Stimulated activated CD4-positive, alpha-beta T cell treated with anti-CD3 and anti-CD28 coated beads, Interleukin-4, amount 100 ng/mL, for 24 hours (primary cell): ENCODE measurements at places on chromosomes 7 and 10.

GRCh38 chr10:43892062-43892770, 243.5 kb upstream of the ZNF32 start:
- no peak for DNase-seq

DNA sequence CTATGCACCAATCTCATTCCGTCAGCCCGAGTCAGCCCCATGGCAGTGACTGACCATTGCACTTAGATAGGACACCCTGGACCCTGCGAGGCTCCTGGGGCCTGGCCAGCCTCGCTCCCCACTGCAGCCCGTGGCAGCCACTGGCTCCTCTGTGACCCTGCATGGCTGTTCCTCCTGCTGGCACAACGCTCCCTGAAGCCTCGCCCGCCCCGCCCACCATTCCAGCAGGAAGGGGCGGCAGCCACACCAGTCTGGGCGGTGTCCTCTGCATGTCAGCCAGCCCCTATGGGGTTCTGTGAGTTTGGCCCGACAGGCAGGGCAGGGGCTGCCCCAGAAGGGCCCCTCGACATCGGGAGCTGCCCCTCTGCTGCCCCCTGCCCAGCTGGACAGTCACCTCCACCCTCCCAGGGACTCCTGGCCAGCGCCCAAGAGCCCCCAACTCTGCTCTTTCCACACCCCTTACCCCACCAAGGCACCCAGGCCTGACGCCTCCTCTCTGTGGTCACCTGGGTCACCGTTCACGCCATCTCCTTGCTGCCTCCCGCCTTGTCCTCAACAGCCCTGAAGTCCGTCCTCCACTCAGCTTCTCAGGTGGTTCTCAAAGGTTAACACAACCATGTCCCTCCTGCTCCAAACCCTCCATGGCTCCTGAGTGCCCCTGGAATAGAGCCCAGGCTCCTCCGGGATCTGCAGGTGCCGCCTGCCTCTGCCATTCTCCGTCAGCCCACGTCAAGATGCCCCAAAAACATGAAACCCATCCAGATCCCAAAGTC, 103.5 kb downstream of the MICALL2 start:
- DNase-seq: no peak

DNA sequence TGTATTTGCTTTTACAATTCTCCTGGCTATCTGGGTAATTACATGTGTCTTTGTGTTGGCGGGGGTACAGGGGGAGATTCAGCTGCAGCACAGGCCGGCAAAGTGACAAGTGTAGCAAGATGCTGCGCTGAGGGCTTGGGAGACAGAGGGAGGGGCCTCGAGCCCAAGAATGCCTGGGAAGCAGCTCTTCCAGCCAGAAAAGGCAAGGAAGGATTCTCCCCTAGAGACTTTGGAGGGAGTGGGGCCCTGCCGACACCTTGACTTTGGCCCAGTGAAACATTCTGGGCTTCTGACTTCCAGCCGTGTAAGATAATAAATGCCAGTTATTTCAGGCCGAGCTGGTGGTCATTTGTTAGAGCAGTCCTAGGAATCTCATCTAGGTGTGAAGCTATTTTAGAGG, 7.2 kb upstream of the REPIN1 start:
- DNase-seq: no peak

- DNase-seq: no peak
Measured at GRCh38 chr7:92790992-92791391, 45.4 kb downstream of the CDK6 start.

DNA sequence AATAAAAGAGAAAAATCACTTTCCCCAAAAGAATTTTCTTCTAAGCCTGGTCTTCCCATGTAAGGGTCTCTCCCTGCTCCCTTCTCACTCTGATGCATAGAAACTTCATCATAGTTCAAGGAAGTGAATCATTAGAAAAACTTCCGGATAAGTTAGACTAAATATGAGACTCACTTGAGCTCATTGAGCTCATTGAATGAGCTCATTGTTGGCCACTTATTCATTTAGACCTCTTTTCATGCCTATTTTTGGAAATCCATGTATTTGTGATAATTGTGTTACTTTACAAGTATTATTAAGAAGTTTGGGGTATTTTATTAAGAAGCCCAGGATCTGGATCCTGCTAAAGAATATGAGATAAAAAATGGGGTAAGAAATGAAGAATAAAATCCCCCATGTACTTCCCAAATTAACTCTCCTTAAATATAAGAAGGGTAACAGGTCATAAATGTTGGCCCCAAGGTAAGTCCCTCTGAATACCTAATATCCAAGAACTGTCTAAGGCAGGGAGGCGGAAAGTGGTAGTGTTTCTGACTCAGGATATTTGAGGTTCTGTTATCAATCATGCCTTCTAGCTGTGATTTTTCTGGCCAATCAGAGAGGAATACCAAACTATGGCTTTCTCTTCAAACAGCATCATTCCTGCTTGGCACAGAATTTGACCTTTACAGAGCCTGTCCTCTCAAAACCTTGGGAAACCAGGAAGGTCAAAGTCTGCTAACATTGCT, 236.5 kb upstream of the PTN start:
- no peak for DNase-seq

- DNase-seq: no peak
Measured at GRCh38 chr10:22683140-22683389, 31.3 kb downstream of the PIP4K2A start.

DNA sequence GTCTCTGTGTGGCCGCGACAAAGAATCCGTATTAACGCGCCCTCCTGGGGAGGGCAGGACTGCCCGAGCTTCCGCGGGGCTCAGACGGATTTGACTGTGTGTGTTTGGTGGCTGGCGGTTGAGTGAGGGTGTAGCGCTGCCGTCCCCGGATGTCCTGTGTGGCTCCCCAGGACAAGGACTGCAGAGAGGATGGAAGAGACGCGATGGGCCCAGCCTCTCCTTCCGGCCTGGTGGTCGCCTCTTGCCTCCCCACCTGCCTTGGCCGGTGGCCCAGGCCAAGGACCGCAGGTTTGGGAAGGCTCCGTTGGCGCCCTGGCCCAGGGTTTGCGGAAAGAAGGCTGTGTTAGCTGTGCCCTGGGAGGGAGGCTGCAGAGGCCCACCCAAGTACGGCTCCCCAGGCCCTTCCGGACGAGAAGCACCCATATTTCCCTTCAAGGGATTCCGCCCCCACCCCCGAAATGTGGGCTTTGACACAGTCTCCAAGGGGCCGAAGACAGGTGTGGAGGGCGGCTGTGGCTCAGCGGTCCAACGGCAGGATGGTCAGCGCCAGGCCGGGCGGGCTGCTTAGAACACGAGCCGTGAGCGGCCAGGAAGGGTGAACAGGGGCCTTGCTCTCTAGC, 2.3 kb downstream of the UNCX start:
- no peak for DNase-seq

GRCh38 chr10:108862676-108863350, 1060.5 kb downstream of the XPNPEP1 start:
- no peak for DNase-seq

GRCh38 chr7:3332308-3332707, 31.3 kb downstream of the SDK1 start:
- no peak for DNase-seq

GRCh38 chr7:107439025-107439424, 30.8 kb upstream of the GPR22 start:
- no peak for DNase-seq

GRCh38 chr7:26493737-26494428, 202.2 kb downstream of the SNX10 start:
- DNase-seq: no peak

DNA sequence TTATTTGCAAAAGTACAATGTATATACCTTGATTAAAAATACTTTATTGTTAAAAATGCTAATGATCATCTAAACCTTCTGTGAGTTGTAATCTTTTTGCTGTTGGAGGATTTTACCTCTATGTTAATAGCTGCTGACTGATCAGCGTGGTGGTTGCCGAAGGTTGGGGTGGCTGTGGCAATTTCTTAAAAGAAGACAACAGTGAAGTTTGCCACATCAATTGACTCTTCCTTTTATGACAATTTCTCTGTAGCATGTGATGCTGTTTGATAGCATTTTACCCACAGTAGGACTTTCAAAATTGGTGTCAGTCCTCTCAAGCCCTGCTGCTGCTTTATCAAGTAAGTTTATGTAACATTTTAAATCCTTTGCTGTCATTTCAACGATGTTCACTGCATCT, 16.9 kb upstream of the ENTPD1 start:
- no peak for DNase-seq
